Pulmonary artery endothelial cell (primary cell): ENCODE measurements at places on chromosomes 7 and 10. TPM values are rescaled to one million over a fixed set of nuclear protein-coding genes. Genes with fewer than 3 reads are reported as not detected.

GRCh38 chr10:3755440-3756359, 29.3 kb downstream of the KLF6 start:
- DNase-seq, result no peak

DNA sequence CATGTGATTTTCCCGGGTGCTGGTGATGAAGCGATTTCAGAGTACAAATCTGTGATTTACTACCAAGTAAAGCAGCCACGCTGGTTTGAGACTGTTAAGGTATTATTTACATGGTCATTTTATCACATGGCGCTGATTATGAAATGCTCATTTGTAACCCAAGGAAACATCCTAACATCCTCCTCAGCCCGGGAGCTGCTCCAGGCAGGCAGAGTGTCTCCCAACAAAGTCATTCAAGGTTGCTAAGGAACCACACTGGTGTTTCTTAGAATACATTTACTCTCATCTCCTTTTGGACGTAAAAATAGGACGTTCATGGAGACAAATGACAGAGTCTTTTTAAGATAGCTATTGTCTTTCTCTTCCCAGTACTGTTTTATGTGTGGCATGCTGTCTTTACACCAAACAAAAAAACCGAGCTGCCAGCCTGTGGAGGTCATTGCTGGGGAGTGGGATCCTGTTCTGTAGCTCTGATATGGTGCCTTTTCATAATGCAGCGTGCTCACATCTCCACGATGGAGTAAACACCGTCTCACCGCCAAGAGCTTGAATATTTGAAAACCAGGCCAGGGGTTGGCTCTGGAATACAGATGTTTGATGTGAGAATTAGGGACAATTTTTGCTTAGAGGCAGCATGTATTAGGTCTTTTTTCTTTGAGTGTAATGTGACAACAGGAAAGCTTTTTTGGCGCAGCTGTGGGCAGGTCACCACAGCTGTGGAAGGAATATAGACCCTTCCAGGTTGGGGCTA, 119.6 kb downstream of the DOCK1 start:
- DNase-seq, result no peak

The BCAP29 gene
- 116 and 131 TPM in 2 replicates for total RNA-seq

The ITIH2 gene
- total RNA-seq, result not detected in 2 replicates

DNA sequence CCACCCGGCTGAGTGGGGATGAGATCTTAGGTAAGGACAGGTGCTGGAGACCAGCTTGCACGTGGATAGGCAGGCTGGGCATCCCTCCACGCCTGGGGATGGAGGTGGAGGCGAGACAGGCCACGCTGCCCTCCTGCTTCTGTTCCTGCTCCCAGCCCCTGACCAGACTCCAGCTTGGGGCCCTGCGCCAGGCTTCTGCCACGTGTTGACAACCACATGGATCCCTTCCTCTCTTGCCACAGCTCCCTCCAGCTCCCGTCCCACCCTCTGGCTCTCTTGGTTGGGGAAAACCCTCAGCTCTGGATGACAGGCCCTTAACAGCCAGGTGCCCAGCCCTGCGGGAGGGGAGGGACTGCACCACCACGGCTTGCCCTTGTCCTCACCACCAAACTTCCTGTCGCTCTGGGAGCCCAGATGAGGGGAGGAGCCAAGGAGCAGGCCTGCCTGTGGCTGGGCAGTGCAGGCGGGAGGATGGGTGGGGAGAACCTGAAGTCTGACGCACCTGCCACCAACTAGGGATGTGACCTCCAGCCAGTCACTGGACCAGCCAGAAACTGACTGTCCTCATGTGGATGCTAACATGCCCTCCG, 36.0 kb downstream of the KCNH2 start:
- DNase-seq, result no peak

- no peak for DNase-seq
These were observed 103.7 kb upstream of the ZPBP start for GRCh38 chr7:50196719-50197118.

The EN2 gene
- total RNA-seq, result 0.04 TPM in 1 of 2 replicates, not detected in the other

GRCh38 chr10:78403781-78404180, 370.1 kb downstream of the RPS24 start:
- DNase-seq, result no peak

DNA sequence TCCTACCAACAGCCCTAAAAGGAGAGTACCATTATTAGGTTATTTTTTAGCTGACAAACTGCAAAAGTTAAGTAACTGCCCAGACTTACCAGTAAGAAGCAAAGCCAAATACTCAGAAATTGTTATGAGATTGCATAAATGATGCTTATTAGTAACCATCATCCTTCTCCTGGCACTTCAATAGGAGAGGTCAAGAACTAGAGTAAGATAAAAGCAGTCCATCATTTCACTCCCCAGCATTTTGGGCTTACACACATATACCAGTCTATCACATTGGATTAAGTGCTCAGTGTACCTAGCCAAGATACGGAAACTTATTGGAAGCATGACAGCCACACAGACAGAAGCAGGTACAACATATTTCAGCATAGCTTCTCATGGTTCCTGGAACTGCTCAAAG, 142.8 kb upstream of the EGR2 start:
- DNase-seq, result no peak

- DNase-seq, result no peak
These were observed 328.4 kb upstream of the AOAH start for GRCh38 chr7:37052705-37053104.

- no peak for DNase-seq
These were observed 111.4 kb downstream of the SRPK2 start for GRCh38 chr7:105277341-105277740.

The SH2D4B gene
- under 0.01 TPM in 1 of 2 replicates, not detected in the other for total RNA-seq

GRCh38 chr10:84179059-84179710, 5.6 kb downstream of the GPR15LG start:
- DNase-seq, result no peak

DNA sequence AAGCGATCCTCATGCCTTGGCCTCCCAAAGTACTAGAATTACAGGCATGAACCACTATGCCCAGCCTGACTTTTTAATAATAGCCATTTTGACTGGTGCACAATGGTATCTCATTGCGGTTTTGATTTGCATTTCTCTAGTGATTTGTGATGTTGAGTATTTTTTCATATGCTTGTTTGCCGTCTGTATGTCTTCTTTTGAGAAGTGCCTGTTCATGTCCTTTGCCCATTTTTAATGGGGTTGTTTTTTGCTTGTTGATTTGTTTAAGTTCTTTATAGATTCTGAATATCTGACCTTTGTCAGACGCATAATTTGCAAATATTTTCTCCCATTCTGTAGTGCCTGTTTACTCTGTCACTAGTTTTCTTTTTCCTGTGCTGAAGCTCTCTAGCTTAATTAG, 219.2 kb upstream of the CTBP2 start:
- DNase-seq, result no peak

GRCh38 chr7:93651603-93652159, 77.2 kb upstream of the CALCR start:
- DNase-seq, result no peak

DNA sequence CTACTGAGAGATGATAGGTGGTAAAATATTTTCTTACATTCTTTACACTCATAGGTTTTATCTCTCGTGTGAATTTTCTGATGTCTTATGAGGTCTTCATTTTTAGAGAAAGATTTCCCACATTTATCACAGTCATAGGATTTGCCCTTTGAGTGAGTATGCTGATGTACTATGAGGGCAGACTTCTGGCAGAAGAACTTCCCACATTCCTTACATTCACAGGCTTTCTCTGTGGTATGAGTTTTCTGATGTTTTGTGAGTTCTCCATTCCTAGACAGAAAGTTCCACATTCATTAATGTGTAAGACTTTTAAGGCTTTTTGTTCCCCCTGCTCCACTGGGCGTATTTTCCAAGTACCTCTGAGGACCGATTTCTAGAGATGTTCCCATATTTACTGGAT, 23.5 kb downstream of the ZNF25 start:
- DNase-seq, result no peak

- no peak for DNase-seq
These were observed 896.1 kb downstream of the CNTNAP2 start for GRCh38 chr7:147012666-147013065.

DNA sequence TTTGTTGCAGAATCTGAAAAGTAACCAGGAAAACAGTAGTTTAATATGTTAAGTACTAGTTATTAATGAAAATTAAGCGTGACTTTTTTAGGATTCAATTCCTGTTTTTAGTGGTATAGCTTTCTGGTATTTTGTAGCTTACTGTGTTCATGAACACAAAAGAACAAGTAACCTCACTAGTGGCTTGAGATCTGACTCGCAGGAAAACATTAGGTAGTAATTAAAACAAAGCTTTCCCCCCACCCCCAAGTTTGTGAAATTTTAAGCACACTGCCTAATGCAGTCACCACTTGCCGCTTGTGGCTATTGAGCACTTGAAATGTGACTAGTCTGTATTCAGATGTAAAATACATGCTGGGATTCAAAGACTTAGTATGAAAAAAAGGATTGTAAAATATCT, 102.5 kb upstream of the RPA3 start:
- DNase-seq, result no peak

DNA sequence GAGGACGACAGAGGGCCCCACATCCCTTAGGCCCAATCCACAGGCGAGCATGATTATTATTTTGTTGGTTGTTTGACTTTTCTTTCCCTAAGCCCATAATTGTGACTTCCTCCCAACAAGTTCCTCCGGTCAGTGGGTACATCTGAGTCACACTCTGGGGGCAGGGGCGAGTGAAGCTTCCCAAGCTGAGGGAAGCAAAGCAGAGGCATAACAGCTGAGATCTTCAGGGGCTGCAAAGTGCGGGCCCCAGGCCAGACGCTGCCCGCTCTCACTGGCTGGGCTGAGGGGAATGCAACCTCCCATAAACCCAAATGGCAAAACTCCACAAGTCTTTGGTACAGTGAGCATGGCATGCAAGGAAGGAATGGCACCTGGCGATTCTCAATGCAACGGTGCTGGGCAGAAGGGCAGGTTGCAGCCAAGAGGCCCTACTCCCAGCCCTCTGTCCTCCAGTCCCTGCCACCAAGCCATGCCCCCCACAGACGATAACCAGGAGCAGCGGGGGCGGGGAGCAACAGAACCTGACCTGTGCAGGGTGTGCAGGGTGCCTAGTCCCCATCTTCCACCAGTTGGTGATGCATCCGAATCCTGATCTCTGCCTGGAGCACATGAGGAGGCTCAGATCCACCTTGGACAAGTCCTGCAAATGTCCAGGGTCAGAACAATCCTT, 25.3 kb downstream of the TNS3 start:
- DNase-seq, result no peak

The SPAG6 gene
- not detected in 2 replicates for total RNA-seq

DNA sequence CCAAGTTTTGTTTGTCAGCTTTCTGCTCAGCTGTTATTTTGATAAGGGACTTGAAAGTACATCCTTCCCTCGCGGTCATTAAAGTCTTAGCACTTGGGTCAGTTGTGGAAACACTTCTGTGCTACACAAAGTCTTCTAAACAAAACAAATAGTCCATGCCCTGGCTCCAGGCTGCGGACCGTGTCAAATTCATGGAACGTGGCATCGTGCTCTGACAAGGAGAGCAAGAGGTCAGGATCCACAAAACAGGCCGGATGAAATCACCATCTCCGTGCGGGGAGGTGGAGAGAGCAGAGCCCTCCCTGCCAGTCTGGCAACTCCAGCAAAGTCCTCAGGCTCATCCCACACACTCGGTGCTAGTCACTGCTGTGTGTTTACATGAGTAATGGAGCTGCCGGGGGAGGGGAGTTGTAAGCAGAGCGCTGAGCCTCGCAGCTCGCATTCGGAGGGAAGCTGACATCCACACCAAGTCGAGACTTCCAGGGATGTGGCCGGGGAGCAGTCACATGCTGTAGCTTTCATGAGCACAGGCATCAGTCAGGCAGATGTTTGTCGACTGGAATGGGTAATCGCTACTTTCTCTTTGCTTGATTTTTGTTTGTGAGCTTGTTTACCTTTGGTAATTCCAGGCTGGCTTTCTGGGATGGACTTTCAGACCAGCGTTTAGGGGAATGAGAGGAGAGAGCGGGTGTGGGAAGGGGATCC, 147.6 kb downstream of the ARID5B start:
- DNase-seq, result peak; percentile 81

- no peak for DNase-seq
These were observed 28.1 kb upstream of the HERPUD2 start for GRCh38 chr7:35723011-35723410.

The MEOX2 gene
- total RNA-seq, result not detected in 2 replicates

DNA sequence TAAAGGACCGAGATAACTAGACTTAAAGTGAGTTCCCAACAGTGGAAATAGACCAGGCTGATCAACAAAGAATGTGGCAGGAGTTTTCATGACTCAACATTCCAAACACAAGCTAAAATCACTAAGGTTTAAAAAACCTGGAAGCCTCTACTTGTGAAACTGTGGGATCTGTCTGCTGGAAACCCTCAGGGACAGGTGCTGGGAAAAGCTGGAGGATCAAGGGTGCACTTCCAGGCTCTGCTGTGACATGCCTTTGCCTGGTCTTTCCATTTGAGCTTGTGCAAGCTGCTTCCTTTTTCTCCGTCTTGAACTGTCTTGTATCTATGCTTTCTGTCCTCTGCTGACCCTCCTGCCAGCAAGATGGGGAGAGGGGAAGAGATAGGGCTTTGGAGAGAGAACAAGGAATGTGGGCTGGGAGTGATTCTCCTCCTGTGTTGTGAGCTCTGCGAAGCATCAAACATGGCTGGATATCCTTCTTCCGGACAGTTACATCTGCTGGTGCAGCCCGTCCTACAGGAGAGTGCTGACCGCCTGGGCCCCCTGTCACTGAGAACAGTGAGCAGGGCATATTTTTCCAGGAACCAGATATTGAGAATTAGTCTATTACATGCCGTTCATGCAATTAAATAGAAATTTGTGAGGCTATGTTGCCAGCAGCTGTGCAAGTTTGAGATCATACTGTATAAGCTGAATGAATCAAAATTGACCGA, 25.5 kb downstream of the ARHGAP22 start:
- no peak for DNase-seq

DNA sequence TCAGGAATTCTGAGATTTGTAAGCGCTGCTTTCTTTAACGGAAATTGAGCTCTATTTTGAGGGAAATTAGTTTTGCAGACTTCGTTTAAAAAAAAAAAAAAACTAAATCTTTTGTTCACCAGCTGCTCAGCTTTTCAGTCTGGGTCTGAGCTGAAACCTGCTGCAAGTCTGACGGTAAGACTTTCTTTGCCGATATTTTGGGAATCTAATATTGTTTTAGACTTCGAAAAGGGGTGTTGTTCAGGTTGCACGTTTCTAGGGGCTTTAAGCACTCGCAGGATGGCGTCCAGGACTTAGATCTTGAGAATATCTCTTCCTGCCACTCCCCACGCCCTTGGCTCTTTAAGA, 1.8 kb upstream of the MEOX2 start:
- no peak for DNase-seq

DNA sequence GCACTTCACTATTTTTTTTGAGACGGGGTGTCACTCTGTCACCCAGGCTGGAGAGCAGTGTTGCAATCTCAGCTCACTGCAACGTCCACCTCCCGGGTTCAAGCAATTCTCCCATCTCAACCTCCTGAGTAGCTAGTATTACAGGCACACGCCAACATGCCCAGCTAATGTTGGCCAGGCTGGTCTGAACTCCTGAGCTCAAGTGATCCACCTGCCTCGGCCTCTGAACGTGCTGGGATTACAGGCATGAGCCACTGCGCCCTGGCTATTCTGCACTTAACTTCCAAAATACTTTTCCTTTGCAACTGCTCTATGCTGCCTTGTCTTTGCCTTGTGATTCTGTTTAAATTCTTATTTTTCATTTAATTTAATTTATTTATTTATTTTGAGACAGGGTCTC, 67.0 kb upstream of the ZNF479 start:
- no peak for DNase-seq

The VPS50 gene
- total RNA-seq, result 26.8 and 41.4 TPM in 2 replicates

The CPVL gene
- not detected in 2 replicates for total RNA-seq
